Hypothalamus (tissue), 51 donors: ENCODE measurements at places on chromosomes 6 and 20.

GRCh38 chr6:112502351-112503090 is 155.4 kb downstream of the RFPL4B start:
- DNase-seq = no peak

DNA sequence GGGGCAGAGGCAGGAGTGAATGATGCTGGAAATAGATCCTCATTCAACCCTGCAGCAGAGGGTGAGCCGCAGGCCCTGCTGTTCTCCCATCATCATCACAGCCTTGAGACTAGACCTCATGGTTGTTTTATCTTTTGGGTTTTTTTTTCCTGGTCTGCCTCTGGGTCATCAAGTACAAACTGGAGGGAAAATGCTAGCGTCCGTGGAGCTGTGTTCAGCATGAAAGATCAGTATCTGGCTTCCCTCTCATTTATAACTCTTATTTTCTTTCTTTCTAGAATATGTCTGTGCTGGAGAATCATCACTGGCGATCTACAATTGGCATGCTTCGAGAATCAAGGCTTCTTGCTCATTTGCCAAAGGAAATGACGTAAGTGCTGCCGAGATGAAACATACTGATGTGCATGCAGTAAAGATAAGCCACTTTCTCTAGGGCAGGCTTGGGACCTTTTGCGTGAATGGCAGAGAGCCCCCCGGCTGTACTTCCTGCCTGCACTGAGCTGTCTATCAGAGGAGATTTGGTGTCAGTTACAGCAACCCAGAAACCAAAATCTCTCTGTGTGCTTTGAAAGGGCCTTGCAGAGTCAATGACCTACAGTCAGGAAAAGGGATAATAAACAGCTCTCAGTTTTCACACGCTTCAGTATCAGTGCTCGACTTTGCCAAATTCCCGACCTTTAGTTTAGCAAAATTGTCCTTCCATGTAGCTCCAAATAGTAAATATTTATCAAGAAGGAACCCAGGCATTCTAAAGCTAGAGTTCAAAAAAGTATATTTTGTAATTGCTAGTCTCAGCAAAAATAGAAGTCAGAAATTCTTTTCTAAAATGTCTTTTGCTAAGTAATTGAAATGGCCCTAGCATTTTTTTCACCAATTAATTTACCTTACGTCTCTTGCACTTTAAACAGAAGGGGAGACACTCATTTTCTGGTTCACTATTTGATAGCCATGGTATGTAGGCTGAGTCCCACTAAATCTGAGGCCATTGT is 76.3 kb downstream of the MTFR2 start:
- no peak for DNase-seq

GRCh38 chr6:35298625-35299140 is 1.1 kb downstream of the DEF6 start:
- no peak for DNase-seq

- no peak for DNase-seq
Observed at GRCh38 chr6:25083784-25084507, 148.2 kb upstream of the RIPOR2 start.
